Anterior cingulate cortex (tissue), 58 donors: ENCODE measurements at places on chromosomes 6 and 20.

GRCh38 chr6:148658681-148659430, 88.0 kb upstream of the UST start:
- DNase-seq, result no peak

DNA sequence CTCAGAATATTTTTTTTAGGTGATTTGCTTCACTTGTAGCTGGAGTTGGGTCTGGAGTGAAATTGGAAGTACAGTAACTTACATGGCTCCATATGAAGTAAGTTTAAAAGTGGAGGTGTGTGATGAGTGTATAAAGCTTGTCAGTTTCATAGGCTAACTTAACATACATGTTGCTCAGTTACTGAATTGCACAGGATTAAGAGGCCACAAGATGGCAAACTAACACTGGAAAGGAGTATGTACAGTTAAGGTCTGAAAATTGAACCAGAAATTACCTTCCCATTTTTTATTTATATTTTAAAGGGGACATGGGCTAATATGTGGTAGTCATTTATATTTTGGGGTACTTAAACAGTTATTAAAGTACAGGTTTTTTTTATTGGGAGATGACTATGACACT, 45.3 kb upstream of the SMIM8 start:
- DNase-seq, result no peak

DNA sequence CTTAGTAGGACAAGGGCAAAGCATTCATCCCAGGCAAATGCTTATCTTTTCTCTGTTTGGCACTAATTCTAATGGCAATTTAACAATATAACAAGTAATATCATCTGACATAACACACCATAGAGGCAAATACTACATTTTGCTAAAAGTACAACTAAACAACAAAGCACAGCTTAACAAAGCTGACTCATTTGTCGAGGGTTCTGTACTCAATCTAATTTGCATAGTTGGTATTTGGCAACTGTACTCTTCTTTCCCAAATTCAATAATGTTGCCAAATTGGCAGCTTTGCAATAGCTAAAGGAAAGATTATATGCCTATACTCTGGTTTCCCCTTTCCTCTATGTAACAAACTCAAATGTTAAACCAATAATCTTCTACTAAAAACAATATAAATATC, 461.0 kb downstream of the PKHD1 start:
- DNase-seq, result no peak

DNA sequence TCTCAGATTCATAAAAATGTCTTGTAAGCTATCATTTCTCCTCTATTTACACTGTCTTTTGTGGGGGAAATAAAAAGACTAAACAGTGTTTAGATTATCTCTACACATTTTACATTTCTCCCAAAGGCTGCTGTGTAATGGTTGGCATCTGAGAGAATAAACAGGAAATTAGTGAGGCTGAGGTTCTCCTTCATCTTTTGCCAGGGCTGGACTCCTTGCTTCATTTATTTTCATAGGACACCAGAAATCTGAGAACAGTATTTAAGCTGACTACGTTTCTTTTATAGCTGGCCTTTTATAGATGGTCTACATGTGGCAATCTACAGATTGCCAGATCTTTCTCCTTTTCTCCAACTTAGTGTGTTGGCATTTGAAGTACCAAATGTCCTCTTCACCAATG, 41.5 kb downstream of the PLCB4 start:
- no peak for DNase-seq

GRCh38 chr6:161694995-161695394, 421.1 kb upstream of the AGPAT4 start:
- no peak for DNase-seq

GRCh38 chr6:85431271-85431670, 18.6 kb upstream of the NT5E start:
- no peak for DNase-seq

GRCh38 chr6:98292810-98293209, 541.6 kb upstream of the POU3F2 start:
- DNase-seq, result no peak

GRCh38 chr20:4167261-4168021, 152.1 kb upstream of the RNF24 start:
- DNase-seq, result peak; percentile 89

- DNase-seq, result no peak
These were observed 7.5 kb downstream of the ESF1 start for GRCh38 chr20:13777171-13777601.

DNA sequence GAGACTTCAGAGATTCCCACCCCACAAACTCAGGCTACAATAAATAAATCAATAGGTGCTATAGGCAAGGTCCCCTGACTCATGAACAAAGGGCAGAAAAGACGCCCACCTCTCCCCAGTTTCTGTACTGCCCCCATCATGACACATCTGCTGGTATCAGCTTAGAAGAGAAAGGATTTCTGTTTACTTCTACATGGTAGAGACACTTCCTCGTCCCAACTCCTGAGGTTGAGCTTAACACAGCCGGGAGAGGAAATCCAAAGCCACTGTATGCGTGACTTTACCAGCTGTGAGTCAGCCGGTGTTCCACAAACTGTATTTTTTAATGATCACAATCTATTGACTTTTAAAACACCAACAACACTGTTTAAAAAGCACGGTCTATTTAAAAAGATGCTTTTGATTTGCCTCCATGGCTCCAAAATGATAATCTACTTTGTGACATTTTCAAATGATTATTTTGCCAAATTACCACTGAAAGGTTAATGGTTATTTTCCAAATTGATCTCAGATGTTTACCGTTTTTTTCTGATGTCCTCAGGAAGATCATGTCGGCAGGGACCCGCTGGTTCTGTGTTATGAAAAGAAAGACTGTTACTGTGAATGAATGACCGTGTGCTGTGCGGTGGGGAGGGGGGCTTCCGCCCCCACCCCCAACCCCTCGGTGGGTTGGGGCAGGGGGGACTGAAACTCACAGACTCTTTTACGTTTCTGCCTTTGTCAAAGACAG, 72.5 kb downstream of the ATP9A start:
- DNase-seq, result no peak

DNA sequence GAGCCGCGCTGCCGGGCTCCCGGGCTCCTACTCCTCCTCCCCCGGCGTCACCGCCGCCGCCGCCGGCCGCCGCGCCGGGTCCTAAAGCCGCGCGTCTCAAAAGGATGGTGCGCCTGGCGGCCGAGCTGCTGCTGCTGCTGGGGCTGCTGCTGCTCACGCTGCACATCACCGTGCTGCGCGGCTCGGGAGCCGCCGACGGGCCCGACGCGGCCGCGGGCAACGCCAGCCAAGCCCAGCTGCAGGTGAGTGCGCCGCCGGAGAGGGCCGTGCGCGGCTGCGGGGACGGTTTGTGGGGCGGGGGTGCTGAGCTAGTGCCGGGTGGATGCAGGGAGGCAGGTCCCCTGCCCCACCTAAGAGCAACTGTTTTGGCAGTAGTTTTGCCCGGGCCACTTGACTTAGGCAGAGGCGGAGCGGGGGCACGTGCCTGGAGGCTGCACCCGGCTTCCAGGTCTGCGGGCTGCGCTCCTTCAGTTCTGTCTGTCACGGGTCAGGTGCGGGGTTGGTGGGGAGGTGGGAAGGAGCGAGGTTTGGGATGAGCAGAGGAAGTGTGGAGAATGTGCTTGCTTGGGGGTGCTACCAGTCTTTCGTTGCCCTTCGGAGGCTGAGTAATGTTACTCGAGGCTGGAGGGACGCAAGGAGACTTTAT, 722 bp downstream of the ISM1 start:
- no peak for DNase-seq

- no peak for DNase-seq
These were observed 59.7 kb downstream of the ALDH5A1 start for GRCh38 chr6:24554474-24554873.
